Endothelial cell (in vitro differentiated cells): ENCODE measurements at places on chromosomes 11 and 22. TPM values are rescaled to one million over a fixed set of nuclear protein-coding genes. Genes with fewer than 3 reads are reported as not detected.

DNA sequence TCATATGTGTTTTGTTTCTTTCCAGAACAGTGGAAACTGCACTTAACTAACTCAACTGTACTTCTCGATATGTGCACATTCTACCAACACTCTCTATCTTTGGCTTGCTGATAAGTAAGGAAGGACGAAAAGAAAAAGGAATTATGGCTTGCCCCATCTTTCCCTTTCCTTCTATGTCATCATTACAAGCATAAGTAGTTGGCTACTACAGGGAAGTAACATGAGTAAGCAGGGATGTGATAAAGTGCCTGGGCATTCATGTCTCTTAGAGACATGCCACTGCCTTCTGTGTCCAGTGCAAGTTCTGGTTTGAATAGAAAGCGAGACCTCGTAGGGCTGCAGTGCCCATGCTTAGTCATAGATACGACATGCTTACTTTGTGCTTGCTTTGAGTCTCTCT is 342.5 kb downstream of the ETS1 start:
- DNase-seq = no peak

DNA sequence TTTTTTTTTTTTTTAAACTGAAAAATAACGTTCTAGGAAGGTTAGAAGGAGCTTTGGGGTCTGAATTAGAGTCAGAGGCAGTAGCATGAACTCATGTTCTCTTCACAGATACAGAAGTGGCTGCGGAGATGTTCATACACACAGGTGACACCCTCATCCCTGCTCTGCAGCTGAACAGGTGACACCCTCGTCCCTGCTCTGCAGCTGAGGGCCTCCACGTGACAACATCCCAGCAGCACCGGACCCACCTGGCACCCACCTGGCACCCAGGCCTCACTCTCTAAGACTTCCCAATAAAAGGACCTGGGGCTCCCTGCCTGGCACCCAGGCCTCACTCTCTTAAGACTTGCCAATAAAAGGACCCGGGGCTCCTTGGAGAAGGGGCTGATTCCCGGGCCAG is 19.8 kb downstream of the DRD4 start:
- no peak for DNase-seq

DNA sequence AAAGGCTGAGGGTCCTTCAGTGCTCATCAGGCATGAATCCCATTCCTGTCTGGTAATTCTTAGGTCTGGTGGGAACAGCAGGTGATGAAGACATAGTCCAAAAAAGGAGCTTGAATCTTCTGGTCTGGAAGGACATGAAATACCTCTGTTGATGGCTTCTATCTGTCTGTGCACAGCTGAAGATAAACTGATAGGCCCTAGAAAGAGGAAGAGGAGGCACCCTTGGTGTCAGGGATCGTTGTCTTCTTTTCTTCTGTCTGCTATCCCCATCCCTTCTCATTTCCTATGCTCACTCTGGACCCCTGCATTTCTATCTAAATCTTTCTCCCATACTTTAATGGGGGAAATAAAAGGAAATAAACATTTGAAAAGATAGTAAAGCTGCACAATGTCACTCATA is 9.4 kb downstream of the AGBL2 start:
- no peak for DNase-seq

DNA sequence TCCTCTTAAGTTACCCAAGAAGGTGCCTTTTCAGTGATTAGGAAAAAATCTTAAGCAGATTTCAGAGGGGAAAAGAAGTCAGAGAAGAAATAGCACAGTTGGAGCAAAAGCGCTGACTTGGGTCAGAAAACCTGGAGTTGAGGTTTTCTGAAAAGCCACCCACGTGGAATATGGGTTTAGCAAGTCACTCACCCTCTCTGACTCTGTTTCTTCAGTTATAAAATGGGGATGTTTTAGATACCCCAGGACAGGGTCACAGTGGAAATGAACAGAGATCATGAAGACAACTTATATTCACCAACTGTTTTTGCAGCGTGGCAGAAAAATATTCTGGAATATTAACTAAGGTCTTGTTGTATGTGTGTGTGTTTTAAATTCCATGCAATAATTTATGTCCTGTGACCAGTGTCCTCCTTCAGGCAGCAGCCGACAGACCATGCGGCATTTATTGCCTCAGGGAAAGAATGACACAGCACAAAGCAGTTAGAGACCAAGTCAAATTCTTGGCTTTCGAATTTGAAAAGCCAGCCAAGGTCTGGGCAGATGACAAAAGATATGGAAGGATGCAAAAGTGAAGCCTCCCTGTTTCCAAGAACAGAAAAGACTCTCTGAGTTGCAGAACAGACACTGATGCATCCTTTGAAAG is 119.9 kb downstream of the MIAT start:
- no peak for DNase-seq

GRCh38 chr11:134142536-134142935 is 73.7 kb downstream of the JAM3 start:
- no peak for DNase-seq

DNA sequence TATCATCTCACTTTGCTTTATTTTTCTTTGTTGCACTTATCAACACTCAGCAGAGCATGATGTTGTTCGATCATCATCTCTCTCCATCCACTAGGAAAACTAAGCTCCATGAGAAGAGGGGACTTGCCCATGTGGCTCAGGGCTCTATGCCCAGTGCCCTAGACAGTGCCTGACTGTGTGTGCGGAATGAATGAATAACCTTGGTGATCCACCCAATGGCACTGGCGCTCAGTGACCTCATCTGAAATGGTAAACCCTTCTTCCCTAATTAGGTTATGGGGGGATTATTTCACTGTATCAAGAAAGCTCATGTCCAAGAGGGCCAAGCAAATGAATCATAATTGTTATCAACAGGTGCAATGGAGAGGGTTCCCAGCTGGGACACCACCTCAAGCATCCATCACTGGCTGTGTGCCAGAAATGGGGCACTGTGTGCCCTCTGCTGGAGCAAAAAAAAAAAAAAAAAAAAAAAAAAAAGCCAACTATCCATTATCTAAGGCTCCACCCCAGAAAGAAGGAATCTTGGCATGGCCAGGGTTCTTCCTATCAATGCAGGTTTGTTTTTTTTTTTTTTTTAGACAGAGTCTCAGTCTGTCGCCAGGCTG is 172.6 kb downstream of the LARGE1 start:
- no peak for DNase-seq

APIP gene
- total RNA-seq = 13.0 TPM

PGA4 gene
- total RNA-seq = 0.64 TPM
